ENCODE measurements at places on chromosomes 11 and 22.
A peak's percentile ranks its signal among the peaks of the same experiment; 100 is the strongest.

- DNase-seq = no peak
Measured at GRCh38 chr11:86983021-86983488, 27.9 kb upstream of the FZD4 start.

DNA sequence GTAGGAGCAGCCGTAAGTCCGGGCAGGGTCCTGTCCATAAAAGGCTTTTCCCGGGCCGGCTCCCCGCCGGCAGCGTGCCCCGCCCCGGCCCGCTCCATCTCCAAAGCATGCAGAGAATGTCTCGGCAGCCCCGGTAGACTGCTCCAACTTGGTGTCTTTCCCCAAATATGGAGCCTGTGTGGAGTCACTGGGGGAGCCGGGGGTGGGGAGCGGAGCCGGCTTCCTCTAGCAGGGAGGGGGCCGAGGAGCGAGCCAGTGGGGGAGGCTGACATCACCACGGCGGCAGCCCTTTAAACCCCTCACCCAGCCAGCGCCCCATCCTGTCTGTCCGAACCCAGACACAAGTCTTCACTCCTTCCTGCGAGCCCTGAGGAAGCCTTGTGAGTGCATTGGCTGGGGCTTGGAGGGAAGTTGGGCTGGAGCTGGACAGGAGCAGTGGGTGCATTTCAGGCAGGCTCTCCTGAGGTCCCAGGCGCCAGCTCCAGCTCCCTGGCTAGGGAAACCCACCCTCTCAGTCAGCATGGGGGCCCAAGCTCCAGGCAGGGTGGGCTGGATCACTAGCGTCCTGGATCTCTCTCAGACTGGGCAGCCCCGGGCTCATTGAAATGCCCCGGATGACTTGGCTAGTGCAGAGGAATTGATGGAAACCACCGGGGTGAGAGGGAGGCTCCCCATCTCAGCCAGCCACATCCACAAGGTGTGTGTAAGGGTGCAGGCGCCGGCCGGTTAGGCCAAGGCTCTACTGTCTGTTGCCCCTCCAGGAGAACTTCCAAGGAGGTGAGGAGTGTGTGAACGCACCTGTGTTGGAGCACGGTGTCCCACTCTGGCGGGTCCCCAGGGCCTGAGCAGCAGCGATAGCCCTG lies at the start of gene TAGLN:
TSS of gene TAGLN (plus strand) at position 318 of the 863 bp plus-strand sequence. CDS start 3,644 bp downstream, outside the sequence.
- peak; percentile 92 for DNase-seq

GRCh38 chr11:11408436-11409221 lies 55.6 kb upstream of the CSNK2A3 start:
- DNase-seq = peak; percentile 19

DNA sequence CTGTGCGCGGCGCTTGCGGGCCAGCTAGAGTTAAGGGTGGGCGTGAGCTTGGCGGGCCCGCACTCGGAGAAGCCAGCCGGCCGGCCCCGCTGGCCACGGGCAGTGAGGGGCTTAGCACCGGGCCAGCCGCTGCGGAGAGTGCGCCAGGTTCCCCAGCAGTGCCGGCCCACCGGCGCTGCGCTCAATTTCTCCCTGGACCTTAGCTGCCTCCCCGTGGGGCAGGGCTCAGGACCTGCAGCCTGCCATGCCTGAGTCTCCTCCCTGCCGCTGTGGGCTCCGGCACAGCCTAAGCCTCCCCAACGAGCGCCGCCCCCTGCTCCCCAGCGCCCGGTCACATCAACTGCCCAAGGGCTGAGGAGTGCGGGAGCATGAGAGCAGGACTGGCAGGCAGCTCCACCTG lies 5.2 kb upstream of the PES1 start:
- no peak for DNase-seq

DNA sequence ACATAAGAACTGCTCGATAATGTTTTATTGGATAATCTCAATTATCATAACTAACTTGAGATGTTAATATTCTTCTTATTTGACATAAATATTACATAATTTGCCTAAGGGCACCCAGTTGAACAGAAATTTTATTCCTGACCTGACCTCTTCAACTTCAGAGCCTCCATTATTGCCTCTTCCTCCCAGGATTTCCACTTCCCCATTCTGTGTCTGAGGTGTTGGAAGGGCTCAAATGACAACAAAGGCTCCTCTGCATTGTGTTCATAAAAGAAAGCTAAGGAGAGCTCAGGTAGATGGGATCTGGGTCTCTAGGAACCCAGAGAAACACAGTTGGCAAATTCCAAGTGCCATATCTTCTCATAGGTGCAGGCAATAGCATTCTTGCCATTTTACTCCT lies 61.2 kb upstream of the ARHGAP20 start:
- DNase-seq = no peak

DNA sequence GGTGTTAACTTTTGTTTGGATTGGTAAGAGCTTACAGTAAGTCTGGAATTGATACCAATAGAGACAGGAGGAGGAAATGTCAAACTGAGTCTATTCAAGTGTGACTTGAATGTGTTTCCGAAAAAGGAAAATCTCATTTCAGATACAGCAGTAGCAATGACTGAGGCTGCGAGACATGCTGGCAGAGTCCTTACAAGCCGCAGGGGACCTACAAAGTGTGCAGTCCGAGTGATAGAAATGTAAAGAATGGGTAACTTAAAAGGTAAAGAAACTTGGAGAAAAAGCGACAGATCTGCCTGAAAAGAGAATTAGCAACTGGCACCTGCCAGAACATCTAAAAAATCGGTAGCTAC lies 444 bp downstream of the CWF19L2 start:
- DNase-seq = peak; percentile 32

GRCh38 chr11:75582895-75583717 lies 21.1 kb downstream of the SERPINH1 start:
- peak; percentile 95 for DNase-seq

- peak; percentile 62 for DNase-seq
Measured at GRCh38 chr11:67045314-67045713, 11.3 kb upstream of the RHOD start.

DNA sequence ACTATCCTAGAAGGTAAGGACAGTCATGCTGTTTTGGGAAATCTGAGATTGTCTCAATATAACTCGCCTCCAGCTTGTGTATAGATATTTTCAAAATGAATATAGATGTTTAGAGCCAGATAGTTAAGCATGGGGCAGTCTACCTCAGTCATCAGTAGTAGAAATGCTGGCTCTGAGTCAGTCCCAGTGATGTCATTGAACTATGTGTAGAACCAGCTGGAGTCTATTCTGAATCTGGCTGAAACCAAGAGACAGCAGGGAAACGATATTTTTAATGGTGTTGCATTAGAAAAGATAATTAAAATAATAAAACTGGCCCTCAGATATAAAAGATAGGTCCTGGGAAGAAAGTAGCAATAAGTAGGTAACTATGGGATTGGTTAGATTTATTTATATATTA lies 25.9 kb downstream of the PIWIL4 start:
- no peak for DNase-seq

DNA sequence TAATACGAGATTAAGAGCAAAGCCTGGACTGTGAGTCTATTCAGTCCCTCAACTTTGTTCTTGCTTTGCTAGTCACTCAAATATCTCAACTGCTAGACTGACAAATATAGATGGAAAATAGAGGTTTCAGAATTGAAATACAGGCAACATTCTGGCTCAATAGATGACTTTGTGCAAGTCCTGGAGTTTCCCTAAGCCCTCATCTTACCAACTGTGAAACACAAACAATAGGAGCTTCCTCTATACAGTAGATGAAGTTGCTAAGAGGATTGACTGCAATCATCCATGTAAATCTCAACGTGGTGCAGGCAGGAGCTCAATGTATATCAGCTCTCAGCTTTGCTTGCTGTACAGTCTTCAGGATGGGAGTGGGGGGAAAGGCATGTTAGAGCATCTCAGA lies 6.2 kb upstream of the MPEG1 start:
- DNase-seq = no peak

DNA sequence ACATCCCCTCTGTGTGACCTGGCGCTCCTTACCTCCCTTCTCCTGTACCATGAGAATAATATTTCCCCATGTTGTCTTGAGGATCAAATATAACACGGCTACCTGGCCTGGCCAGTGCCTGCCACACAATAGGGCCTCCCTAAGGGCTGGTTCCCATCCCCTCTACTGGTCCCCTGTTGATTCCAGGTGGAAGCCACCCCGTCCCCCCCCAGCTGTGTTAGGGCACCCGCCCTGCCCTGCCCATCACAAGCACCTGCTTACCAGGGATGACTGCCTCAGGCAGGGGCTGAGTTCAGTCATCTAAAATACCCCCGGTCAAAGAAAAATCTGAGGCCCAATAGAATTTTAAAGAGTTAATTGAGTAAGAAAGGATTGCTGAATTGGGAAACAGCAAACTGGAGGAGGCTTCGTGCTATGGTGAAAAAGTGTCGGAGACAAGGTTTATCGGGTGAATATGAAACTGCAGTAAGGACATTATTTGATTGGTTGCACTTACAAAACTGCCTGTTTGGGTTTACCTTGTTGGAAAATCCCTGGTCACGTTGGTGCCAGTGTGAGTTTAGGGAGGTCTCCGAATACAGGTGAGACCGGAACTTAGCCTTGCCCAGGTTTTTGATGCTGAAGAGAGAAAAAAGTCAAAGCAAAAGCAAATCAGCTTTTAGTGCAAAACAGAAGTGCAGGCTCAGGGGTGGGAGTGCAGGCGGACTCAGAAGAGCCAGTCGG lies 5.2 kb downstream of the APOL1 start:
- no peak for DNase-seq

DNA sequence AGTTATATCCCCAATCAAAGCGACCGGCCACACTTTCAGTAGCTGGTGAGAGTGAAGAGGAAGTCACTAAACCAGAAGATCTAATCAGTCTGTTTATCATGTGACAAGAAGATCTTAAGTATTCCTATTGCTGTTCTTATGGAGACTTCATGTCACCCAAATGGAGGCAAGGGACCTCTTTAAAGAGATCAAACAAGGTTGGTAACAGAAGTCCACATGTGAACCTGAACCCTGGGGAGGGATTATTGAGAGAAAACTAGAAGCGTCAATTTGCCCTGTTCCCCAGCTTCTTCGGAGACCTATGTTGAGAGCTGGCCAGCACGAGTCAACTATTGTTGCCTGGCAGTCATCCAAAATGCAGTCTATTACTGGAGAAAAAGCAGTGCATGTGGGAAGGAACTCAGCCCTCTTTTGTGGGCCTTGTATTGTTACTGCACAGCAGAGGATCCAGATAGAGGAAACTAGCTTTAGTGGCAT lies 76.9 kb upstream of the CTSC start:
- peak; percentile 38 for DNase-seq

DNA sequence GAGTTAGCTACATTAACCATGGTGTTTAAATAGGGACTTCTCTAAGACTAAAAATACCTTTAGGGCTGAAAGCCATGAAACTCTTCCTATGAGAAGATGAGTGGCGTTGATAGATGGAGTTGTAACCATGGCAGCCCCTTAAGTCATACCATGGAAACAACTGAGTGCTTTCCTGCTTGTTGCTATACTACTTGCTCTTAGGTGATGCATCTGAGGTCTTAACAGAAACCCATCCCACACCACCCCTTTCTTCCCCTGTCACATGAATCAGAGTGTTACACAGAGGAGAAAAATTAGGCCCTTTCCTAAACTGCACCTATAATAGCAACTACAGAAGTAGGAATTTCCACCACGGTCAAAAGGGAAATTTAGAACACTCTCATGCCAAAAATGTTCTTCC lies 64.3 kb upstream of the ZC3H12C start:
- no peak for DNase-seq

DNA sequence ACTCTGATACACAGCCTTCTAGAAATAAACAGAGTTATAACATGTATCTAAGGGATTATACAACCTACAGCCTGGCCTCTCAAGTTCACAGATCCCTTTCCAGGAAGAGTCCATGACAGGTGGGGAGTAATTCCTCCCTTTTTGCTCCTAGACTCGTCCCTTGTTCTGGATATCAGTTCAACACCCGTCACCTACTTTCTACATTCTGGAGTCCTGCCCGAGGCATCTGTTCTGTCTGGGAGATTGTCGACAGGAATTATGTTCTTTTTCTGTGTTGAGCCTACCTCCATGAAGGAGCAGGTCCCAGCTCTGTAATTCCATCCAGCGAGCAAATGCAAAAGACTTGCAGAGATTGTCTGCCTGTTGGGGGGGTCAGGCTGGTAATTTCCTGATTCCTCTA lies 224.6 kb upstream of the NTM start:
- no peak for DNase-seq

- no peak for DNase-seq
Measured at GRCh38 chr22:30855677-30856518, 112.7 kb downstream of the MORC2 start.

DNA sequence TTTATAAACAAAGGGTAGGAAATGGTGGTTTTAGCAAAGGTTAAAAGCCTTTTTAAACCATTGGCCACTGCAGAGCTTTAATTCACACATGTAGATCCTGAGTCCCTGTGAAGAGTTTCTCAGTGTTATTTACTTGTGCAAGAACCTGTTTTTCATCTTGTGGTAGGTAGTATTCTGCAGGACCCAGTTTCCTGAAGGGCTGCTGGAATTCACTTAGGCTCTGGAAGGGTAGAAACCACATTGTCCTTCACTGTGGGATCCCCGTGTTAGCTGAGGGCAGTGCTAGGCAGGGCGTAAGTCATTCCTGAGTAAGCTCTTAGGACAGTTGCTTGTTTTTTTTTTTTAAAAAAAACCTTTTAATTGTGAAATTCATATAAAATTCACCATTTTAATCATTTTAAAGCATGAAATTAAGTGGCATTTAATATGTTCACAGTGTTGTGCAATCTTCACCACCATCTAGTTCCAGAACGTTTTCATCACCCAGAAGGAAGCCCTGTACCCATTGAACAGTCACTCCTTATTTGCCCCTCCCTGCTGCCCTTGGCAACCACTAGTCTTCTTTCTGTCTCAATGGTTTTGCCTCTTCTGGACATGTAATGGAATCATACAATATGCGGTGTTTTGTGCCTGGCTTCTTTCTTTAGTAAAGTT lies 77.7 kb downstream of the C22orf31 start:
- no peak for DNase-seq

- DNase-seq = no peak
Measured at GRCh38 chr11:79098146-79098545, 342.7 kb downstream of the TENM4 start.

- no peak for DNase-seq
Measured at GRCh38 chr22:22785316-22786065, 102.1 kb upstream of the IGLL5 start.

DNA sequence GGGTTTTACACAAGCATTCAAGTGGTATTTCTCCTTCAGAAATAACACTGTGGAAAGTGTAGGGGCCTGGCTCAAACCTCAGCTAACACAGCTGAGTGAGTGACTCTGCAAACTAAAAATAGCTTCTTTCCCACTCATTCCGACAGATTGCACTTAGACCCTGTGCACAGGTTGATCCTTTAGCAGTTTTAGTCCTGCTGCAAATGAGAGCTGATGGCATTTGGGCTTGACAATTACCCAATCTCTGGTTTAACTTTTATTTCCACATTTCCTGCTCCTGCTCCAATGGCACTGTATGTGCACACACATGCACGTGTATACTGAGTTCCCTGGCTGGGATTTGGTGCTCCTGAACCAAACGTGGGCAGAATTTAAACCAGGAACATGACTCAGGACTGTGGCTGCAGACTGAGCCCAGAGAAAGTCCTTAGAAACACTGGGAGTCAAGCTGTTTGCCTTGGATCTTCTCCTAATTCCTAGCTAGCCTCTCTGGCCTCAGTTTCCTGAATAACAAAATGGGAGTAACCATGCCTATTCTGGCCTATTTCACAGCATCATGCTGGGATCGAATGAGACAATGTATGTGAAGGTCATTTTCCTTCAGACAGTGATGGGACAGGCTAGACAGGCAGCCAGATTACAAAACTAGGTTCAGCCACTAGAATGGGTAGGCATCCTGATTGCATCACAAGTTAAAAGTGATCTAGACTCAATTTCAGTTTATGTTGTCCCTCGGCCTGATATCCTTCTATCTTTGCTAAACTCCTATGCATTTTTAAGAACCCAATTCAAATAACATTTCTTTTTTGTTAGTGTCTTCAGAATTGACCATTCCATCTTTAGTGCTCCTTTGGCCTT lies 58.2 kb downstream of the SERGEF start:
- peak; percentile 1 for DNase-seq
